ENCODE measurements at places on chromosomes 4 and X.

GRCh38 chrX:16635040-16635439 is 14.9 kb upstream of the S100G start:
- DNase-seq = no peak

DNA sequence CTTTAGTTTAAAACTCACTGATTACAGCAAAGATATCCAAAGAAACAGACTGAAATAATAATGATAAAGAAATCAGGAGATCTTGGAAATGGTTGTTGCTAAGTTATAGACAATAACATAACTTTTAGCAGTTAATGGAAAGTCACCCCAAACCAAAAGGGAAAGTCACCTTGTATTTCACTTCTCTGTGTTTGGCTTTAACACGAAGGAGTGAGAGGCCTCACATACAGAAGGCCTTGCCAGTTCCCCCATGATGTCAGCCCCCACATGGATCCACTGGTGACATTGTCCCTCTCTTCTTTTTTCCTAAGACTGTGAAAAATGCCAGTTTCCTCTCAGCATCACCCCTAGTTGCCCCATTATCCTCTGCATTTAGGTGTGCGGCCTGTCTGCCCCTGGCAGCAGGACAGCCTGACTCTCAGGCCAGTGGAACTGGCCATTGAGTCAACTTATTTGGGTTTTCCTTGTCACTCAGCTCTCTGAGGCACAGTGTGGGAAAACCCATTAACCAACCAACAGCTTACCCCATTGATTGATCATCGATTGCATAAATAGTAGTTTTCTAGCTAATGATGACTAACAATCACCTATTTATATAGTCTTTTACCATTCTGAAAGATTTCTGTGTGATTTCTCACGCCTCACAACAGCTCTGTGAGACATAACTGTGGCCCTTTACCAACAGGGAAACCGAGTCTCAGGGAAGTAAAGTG is 308.1 kb downstream of the PTTG2 start:
- DNase-seq = no peak

DNA sequence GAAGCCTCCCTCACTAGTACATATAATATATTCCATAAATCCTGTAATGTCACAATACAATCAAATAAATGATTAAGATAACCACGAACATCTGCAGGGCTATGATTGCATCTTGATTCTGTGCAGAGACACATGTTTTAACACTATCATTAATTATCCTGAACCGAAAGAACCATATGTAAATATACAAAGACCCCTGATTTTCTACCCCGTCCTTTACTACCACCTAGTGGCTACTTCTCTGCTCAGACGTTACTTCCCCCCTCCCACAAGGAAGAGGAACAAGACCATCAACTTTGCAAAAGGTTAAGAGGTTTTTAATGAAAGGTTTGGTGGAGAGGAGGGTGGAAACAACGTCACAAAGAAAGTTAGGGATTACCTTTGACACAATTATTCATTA is 134.0 kb downstream of the COL4A6 start:
- no peak for DNase-seq

GRCh38 chr4:138330531-138330930 is 88.4 kb upstream of the SLC7A11 start:
- no peak for DNase-seq

DNA sequence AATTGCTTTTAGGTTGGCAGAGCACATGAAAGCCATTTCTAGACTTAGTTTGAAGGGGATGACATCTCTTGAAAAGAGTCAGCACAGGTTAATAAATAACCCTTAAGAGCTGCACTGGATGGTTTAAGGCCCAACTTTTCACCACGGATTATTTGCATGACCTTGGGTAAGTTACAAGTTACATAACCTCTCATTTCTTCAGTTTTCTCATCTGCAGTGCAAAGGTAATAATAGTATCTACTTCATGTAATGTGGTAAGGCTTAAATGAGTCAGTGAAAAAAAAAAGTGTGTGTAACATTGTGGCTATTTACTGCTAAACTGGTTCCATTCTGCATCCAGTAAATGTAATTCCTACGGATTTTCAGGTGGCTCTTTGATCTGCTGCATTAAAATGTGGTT is 715.8 kb downstream of the CCSER1 start:
- DNase-seq = no peak

- DNase-seq = no peak
Measured at GRCh38 chr4:11133868-11134267, 294.8 kb downstream of the HS3ST1 start.

DNA sequence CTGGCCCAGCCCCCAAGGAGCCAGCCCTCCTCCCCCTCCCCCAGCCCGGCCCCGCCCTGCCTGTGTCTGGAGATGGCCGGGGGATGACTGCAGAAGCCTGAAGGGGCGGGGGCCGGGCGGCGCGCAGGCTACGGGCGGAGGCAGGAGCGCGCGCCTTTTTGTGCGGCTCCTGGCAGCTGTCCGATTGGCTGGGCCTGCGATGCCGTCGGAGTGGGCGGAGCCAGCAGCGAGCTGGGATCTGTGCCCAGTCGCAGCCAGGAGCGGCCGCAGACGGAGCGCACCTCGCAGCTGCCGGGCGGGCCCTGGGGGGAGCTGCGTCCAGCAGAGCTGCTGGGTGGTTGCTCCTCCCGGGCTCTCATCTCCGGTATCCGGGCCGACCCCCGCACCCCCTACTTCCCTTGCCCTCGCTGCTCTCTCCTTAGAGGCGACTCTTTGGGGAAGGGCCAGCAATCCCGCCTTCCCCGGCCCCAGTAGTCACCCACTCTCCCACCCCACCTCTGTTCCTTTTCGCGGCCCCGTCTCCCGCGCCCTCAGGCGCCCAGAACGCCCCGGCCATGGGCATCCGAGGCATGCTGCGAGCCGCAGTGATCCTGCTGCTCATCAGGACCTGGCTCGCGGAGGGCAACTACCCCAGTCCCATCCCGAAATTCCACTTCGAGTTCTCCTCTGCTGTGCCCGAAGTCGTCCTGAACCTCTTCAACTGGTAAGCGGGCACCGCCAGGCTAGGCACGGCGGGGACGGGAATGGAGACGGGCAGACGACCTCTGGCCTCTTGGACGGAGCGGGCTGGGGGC is at the start of gene GABRQ:
Gene GABRQ (plus strand): TSS at position 247 of the 794 bp plus-strand sequence. CDS start 308 bp downstream, at position 555.
- DNase-seq = no peak

GRCh38 chrX:47197526-47197925 is 3.9 kb downstream of the UBA1 start:
- DNase-seq = no peak

DNA sequence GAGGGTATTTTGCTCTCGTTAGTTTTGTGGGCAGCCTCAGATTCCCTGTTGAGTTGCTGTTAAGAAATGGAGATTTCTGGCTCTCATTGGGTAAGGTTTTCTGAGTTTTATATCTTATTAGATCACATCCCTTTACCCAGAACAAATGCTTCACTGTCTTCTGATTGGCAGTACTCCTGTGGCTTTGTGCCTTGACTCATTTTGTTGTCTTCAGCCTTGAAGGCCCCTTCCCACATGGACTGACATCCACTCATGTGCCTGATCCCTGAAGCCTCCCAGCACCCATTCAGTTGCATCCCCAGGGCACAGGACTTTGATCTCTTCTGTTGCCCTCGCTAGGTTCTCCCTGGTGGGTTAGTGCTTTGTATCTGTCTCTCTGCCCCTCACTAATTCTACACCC is 10.4 kb downstream of the MED28 start:
- no peak for DNase-seq

GRCh38 chr4:186150926-186151325 is 40.4 kb upstream of the CYP4V2 start:
- DNase-seq = no peak

- no peak for DNase-seq
Measured at GRCh38 chr4:108943976-108944591, 181.2 kb upstream of the ETNPPL start.

GRCh38 chrX:31302573-31303075 is 230.8 kb upstream of the FTHL17 start:
- no peak for DNase-seq

DNA sequence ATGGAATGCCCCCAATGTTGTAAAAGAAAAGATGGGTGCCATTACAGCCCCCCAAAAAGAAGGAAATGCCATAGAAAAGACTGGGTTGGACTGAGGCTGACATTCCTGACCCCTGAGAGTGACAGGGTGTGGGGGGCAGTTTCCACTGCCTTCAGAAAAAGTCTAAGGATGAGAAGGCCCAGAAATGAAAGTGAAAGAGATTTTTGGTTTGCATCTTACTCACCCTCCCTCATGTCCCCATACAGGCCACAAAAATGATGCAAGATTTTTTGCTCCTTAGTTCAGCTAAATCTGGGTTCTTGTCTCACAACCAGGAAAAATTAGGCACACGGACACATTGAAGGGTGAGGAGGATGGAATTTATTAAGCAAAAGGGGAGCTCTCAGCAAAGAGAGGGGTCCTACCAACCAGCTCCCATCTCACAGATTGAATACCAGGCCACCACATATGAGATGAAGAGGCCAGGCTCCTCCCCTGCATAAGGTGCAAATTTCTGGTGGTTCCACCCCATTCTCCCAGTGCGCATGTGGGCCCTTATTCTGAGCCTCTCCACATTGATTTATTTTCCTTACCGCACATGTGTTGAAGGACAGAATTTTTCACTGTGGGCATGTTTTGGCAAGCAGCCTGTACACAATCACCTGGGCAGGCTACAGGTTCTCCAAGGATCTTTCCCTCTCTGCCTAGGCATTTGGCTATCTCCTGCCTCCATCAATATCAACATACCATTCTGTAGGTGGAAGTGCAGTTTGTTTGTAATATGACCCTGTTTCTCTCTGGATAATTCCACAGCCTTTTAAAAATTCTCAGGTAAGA is 18.8 kb downstream of the PPP4R3C start:
- DNase-seq = no peak

DNA sequence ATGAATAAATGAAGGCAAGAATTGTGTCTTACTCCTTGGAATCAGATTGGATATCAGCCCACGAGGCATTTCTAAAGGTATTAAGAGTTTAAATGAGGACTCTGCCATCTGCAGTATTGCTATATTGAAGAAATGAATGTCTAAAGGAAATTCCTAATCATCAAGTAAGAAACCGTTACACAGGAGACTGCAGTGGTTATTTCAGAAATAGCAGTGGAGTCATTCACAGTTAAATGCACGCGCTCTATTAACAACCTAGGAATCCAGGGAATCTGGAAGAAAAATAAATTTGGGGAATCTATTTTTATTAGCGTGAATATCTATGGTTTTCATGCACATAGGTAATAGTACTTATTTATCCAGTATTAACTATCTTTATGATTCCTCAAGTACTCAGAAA is 334.2 kb downstream of the TENM3 start:
- no peak for DNase-seq

GRCh38 chr4:175450446-175450845 is 361.6 kb downstream of the GPM6A start:
- no peak for DNase-seq

DNA sequence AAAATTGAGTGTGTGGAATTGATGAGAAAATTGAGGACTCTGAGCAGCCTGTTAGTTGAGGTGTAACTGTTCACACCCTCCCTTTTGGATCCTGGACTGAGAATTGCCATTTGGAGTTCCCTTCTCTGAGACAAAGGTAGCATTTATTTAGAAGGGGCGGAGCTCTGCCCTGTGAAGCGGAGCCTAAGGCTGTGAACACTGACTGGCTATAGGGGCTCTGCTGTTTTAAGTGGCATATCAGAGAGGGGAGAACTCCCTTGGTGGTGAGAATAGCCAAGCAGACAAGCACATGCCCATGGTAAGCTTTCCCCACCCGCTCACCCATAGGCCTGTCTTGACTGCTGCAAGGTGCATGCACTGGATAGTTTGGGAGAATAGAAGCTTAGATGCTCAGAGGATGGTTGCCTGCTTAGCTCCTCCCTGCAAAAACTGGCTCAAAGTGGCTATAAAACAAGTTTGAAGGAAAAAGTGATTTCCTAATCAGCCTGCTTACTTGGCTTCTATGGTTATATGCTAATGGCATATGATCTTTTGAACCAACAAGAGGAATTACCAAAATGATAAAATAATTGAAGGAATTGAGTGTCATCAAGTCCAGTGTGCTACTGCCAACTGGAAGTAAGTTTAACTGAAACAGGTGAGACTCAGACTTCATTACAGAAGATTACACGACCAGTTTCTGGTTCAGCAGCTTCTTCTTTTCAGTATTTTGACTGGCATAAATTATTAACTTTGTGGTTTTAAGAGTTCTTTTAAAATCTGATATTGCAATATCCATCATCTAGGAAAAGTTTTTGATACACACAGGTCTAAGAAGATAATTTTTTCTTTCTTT is 108.4 kb downstream of the AFF1 start:
- DNase-seq = no peak

DNA sequence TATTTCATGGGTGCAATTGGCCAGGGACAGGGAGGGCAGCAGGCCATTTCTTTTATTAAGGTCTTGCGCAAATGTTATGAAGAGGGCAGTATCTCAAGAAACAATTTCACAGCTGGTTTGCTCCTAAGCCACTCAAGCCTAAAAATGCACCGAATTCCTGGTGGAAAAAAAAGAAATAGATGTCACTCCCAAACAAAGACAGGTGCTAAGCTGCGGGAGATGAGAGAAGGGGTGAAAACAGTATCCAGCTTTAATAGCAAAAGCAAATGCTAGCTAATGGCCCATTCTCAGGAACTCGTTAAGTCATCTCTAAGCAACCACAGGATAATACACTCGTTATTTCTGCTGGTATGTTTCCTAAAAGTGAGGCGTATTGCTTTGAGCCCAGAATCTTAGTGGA is 116.4 kb downstream of the ARX start:
- no peak for DNase-seq

GRCh38 chr4:100290585-100290984 is 100.3 kb upstream of the DDIT4L start:
- no peak for DNase-seq

- no peak for DNase-seq
Measured at GRCh38 chrX:71629467-71629866, 11.2 kb upstream of the CXCR3 start.

GRCh38 chr4:152676052-152676854 is 3.5 kb downstream of the TMEM154 start:
- DNase-seq = no peak

DNA sequence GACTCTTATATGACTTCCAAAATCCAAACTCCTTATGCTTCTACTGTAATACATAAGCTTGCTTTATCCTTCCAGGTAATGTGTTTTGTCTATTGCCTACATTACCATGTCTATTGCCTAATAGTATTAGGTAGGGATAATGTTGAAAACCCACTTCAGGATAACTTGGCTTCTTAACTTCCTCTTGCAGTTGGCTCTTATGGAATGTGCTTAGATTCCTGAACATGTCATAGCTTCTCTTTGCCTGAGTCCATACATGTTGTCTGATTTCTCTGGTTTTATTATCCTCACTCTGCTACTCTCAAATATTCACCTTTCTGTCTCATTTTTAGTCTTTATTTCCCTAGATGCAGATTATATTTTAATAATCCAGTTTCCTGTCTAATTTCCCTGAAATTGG is 599.9 kb downstream of the IL15 start:
- DNase-seq = no peak

DNA sequence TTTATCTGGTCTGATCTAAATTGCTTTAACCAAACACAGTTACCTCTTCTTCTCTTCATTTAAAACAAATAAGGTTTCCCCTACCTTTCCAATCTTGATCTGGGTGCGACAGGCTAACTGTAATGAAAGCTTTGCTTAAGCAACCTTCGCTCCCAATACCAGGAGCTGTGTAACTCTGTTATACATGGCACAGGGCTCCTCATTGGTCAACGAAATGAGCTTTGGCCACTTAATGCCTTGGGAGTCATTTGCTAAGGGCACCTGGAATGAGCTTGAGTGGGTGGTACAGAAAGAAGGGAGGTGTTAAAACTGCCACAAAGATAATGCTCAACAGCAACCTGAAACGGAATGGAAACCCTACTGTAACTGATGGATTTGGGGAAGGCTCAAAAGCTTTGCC is 140.5 kb downstream of the CHRNA9 start:
- no peak for DNase-seq

GRCh38 chrX:42131856-42132255 is 208.5 kb upstream of the CASK start:
- DNase-seq = no peak

GRCh38 chrX:48958635-48959094 is 1.3 kb upstream of the OTUD5 start:
- no peak for DNase-seq
